Activated T-cell treated with anti-CD3 and anti-CD28 coated beads, Interleukin-2, amount 50 U/mL, for 72 hours (primary cell): ENCODE measurements at places on chromosomes 3 and 15. TPM values are rescaled to one million over a fixed set of nuclear protein-coding genes. Genes with fewer than 3 reads are reported as not detected.
A peak's percentile ranks its signal among the peaks of the same experiment; 100 is the strongest.

SYNPR gene
- not detected for total RNA-seq

NR2E3 gene
- not detected for total RNA-seq

GOLGA8T gene
- total RNA-seq = 0.19 TPM

GRCh38 chr15:58396181-58396580 is 35.6 kb upstream of the LIPC start:
- no peak overlapping the region for H3K4me3 ChIP-seq
- peaks cover 10% of the 10 kb centered on the region for H3K27me3 ChIP-seq
- no peaks in the 10 kb centered on the region for H3K4me1 ChIP-seq
- no peak overlapping the region for H3K27ac ChIP-seq
- DNase-seq = no peak

ARHGAP31 gene
- 12.7 TPM for total RNA-seq

- peaks cover 17% of the 10 kb centered on the region for H3K27me3 ChIP-seq
- no peaks in the 10 kb centered on the region for H3K36me3 ChIP-seq
- H3K27ac ChIP-seq = no peak overlapping the region
- no peak for DNase-seq
- peaks cover 4% of the 10 kb centered on the region for H3K4me1 ChIP-seq
Measured at GRCh38 chr15:78361771-78362506, 21.8 kb downstream of the CRABP1 start.

TMCO5A gene
- not detected for total RNA-seq

DNA sequence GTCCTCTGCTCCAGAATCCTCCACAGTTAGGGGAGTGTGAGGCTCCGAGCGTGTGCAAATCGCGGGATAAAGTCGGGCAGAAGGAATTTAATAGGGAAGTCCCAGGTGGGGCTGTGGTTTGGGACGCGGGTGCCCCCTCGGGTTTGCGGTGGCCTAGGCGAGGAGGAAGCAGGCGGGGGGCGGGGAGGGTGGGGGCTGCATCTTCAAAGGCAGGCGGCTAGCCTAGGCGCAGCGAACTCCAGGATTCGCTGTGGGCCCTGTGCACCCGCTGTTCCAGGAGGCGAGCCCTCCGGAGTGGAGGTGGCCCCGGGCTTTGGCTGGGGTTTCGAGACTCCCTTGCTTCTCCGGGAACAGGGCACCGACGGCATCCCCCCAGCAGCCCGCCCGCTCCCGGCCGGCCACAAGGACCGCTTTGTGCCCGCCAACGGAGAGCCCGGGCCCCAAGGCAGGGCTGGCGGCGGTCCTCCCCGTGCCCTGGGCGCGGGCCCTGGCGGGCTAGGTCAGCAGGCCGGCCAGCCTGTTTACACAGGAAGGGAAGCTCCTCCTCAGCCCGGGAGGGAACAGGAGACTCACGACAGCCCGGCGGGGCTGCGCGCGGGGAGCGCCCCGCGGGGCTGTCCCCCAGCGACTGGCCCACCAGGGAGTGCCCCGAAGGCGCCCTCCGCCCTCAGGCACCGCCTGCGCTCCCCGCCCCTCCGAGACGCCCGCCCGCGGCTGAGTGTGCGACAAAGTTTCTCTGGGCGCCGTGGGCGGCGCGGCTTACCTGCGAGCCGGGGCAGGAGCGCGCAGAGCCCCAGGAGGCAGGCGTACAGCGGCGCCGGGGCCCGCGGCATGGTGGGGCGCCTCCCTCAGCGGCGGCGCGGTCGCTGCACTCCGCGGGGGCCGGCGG is 753 bp downstream of the ITGB5 start:
- no peaks in the 10 kb centered on the region for H3K36me3 ChIP-seq
- H3K4me3 ChIP-seq = peak overlapping the region; percentile 55
- peak; percentile 54 for DNase-seq
- no peak overlapping the region for H3K27ac ChIP-seq
- H3K4me1 ChIP-seq = no peaks in the 10 kb centered on the region

LRRC3B gene
- total RNA-seq = not detected

- peaks cover 21% of the 10 kb centered on the region for H3K36me3 ChIP-seq
- H3K4me1 ChIP-seq = peaks cover 84% of the 10 kb centered on the region
- H3K4me3 ChIP-seq = peak overlapping the region; percentile 48
Measured at GRCh38 chr3:73029321-73029796, 32.1 kb upstream of the EBLN2 start.

BNC1 gene
- not detected for total RNA-seq

DNA sequence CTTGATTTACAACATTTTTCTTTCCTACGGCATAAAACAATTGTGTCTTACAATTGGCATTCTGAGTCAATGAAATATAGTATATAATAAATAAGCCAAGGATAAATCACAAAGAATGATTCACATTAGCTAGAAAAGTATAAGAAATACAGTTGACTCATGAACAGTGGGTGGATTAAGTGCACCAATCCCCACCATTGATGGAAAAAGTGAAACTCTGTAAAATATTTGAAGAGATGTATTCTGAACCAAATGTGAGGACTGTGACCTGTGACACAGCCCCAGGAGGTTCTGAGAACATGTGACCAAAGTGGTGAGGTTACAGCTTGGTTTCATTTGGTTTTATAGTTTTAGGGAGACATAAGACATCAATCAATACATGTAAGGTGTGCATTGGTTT is 227.5 kb downstream of the ALCAM start:
- no peaks in the 10 kb centered on the region for H3K27me3 ChIP-seq
- peaks cover 2% of the 10 kb centered on the region for H3K36me3 ChIP-seq
- H3K27ac ChIP-seq = no peak overlapping the region
- DNase-seq = peak; percentile 19
- peaks cover 18% of the 10 kb centered on the region for H3K4me1 ChIP-seq
- no peak overlapping the region for H3K4me3 ChIP-seq

GRCh38 chr3:110576960-110577359 is 494.7 kb upstream of the NECTIN3 start:
- no peak overlapping the region for H3K4me3 ChIP-seq
- H3K27ac ChIP-seq = no peak overlapping the region
- no peaks in the 10 kb centered on the region for H3K4me1 ChIP-seq
- H3K36me3 ChIP-seq = no peaks in the 10 kb centered on the region
- no peaks in the 10 kb centered on the region for H3K27me3 ChIP-seq
- no peak for DNase-seq

ZBED2 gene
- 360 TPM for total RNA-seq

DNA sequence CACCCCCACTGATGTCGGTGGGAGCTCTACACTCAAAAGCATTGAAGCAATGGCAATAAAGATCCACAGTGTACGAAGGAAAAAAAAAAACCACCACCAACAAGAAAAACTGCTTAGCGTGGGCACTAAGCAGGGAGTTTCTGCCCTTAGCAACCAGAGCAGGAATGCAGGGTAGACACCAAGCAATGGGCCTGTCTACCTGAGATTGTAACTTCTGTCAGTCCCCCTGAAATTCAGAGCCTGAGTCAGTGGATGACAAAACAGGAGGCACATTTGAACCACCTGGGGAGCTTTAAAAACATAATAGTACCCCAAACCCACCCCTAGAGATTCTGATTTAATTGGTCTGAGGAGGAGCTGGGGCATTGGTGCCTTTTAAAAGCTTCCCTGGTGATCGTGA is 275.2 kb downstream of the SATB1 start:
- H3K27ac ChIP-seq = no peak overlapping the region
- H3K27me3 ChIP-seq = no peaks in the 10 kb centered on the region
- DNase-seq = no peak
- H3K4me1 ChIP-seq = peaks cover 6% of the 10 kb centered on the region
- no peaks in the 10 kb centered on the region for H3K36me3 ChIP-seq
